MG63 (cell line): ENCODE measurements at places on chromosomes 12 and 14. TPM values are rescaled to one million over a fixed set of nuclear protein-coding genes. Genes with fewer than 3 reads are reported as not detected.
A peak's percentile ranks its signal among the peaks of the same experiment; 100 is the strongest.

Gene FRMD6
- 44.6 and 51.4 TPM in 2 replicates for total RNA-seq

Gene CFAP54
- not detected in 2 replicates for total RNA-seq

Gene C12orf54
- total RNA-seq: not detected in 2 replicates

Gene SDSL
- total RNA-seq: 11.0 and 54.2 TPM in 2 replicates

Gene ACOT6
- total RNA-seq: not detected in 2 replicates

DNA sequence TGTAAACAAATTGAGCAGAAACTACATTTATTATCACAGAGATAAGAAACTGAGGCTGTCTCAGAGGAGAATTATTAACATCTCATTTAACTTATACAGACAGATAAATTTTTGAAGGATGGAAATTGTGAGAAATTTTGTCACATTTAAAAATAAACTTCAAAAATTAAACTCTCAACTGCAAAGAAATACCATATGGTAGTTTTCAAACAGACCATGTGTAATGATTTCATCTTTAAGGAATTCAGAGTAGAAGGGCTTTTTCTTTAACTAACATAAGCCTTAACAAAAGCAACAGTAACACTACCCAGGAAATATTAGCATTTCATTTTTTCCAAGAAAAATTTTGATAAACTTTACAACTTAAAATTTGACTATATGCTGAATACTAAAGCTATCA is 26.6 kb downstream of the NUP37 start:
- DNase-seq: no peak

GRCh38 chr14:87468531-87468930 is 524.5 kb downstream of the GALC start:
- no peak for DNase-seq

- peak; percentile 54 for DNase-seq
These were observed at the start of gene STON2 for GRCh38 chr14:81400202-81400678. STON2 (minus strand) TSS chr14:81400324; CDS start chr14:81398382, 1,942 bp downstream.

DNA sequence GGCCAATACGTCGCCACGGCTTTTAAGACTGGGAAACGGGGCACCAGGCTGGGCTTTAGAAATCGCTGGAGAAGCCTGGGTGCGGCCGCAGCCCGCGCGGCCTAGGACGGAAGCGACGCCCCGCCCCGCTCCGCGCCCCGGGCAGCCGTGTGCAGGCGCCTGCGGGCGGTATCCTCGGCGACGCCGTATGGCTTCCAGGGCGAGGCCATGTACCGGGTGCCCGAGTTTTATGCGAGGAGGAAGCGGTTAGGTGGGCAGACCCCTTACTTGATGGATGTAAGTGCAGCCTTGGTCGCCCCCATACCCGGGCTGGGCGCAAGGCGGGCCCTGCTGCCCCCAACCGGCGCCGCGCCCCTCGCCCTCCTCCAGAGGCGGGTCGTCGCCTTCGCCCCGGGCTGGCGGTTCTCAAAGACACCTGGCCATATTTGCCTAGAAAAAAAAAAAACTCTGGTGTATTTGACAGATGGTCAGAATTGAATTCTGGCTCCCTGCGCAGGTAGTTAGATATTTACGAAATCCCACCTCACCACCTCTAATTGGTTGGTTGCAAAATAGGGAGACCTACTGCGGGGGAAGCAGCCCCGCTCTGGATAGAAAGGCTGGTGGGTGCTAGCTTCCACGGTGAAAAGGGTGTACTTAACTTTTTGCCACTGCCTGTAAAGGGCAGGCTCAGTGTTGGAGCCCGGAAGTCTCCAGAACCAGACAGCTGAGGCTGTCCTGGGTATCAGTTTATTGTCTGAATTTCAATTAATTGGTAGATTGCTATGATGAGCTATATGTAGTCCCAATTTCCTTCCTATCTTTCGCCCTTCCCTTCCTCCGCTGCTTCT is at the start of gene PPP1R36:
Gene PPP1R36, plus strand, starts transcription at position 171 of the 830 bp plus-strand sequence. Its CDS starts 37 bp downstream, at position 208.
- DNase-seq: peak; percentile 11

DNA sequence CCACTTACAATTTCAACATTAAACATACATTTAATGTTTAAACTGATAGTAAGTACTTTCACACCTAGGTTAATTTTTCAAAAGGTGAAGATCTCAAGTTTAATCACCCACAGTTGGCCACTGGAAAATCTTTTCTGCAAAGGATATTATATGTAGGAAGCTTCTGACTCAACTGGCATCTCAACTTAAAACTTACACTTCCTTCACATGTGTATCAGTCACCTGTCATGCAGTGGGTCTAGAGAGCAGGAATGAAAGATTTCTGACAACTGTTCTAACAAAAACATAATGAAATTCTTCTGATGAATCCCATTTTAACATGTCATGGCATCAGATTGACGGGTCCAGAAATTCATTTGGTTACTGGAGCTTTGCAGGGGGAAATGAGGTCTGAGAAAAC is 192.8 kb downstream of the KLHL28 start:
- no peak for DNase-seq

DNA sequence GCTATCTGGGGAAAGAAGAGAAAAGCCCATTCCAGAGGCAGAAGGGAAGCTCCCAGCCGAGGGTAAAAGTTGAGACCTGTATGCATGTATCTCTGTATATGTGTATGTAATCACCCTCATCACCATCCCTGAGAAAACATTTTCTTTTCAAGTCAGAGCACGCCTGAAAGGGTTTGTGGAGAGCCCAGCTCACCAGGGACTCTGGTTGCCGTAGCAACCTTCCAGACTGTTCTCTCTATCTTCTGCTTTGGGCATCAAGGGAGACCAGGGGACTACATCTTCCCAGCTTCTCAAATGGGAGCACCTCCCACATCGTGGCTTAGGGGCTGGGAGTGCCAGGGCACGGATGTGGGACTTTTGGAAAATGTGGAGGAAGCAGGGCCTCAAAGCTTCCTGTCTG is 93.5 kb downstream of the GALNT8 start:
- DNase-seq: no peak

DNA sequence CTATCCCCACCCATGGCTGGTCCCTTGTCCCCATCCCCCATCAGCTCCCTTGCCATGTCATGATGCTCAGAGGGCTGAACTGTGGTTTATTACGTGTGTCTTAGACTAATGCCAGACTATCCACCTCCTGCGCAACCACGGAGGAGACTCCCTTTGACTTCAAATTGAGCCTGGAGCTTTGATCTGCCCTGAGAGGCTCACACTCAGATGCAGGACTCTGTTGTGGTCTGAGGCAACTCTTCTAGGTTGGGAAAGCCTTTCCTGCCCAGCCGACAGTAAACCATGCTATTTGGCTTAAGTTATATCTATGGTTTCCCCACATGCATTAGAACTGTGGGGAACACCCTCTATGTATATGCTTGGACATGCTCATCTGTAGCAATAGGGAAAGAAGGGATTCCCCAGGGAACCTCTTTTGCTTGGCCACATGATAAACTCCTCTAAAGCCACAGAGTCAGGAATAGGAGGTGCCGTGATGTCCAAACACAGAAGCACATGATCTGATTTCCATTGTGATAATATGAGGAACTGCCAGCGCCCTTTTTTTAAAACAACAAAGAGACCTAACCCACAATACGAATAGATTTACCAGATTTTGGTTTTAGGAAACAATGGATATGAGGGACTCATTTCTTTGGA is 11.1 kb upstream of the LGALS3 start:
- no peak for DNase-seq
